ENCODE measurements at places on chromosomes 3 and 15.

DNA sequence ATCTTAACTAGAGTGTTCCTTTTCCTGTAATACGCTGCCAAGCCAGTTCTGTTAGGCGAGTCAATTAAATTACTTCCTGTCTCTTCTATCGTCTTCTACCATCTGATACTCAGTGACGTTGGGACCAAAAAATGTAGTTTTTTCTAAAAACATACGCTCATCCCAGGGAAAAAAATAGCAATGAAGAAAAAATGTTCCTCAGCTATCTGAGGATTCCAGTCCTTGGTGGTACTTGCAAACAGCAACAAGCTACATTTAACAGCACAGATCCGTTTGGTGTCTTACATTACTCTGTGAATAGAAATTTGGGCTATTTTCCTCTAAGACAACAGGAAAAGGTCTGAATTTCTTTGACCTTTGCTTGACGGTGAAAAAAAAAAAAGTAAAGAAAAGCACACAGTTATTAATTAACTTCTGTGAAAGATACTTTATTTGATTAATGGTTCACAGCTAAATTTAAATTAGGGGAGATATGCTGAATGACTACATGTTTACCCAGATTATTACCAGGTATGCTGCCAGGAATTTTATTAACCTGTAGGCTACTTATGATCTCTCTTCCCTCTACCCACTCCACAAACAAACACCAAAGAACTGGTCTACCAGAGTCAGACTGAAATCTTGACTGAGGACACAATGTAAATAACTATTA lies 254.4 kb upstream of the ZPLD1 start:
- DNase-seq = peak; percentile 6

GRCh38 chr3:120649830-120650233 lies 32.2 kb downstream of the HGD start:
- no peak for DNase-seq

GRCh38 chr3:33167716-33168336 lies 50.8 kb downstream of the SUSD5 start:
- DNase-seq = no peak

DNA sequence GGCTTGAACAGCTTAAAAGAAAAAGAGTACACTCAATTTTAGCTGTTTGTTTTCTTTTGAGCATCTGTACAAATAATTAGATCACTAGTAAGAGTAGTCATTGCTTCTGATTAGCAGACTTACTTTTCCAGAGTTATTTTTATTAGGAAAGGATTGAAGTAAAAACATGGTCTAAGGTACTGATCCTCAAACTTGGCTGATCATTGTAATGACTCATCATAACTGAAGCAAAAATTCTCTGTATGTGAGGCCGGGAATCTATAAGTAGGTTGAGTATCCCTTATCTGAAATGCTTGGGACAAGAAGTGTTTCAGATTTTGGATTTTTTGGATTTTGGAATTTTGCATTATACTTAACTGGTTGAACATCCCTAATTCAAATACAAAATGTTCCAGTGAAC lies 12.4 kb downstream of the NMD3 start:
- no peak for DNase-seq

DNA sequence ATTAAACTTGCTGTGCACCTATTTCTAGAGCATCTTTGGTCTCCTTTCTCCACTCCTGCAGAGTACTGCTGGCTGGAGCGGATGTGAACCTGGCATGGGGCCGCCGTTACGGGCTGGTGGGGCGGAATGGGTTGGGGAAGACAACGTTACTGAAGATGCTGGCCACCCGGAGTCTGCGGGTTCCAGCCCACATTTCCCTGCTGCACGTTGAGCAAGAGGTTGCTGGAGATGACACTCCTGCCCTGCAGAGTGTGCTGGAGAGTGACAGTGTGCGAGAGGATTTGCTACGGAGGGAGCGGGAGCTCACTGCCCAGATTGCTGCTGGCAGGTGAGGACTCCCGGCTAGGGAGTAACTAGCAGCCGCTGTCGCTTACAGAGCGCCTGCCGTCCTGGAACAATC lies 2.1 kb downstream of the ABCF3 start:
- no peak for DNase-seq

DNA sequence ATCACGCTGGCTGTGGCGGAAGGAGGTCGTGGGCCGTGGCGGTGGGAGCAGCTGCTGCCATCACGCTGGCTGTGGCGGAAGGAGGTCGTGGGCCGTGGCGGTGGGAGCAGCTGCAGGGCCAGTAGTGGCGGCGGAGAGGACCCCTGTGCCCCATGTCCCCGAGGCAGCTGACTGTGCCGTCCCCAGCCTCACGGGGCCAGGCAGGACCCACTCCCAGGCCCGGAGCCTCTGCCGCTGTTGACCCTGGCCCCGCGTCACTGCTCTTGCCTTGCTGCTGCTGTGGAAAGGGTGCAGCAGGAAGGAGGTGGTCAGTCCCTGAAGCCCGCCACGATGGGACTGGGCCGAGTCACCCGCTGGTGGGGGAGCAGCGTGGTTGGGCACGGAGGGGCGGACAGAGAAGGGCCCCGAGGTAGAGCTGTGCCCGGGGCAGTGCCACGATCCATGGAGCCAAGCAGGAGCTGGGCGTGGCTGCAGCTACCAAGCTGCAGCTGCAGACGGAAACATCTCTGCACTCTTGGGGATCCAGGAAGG lies 71.2 kb downstream of the GLB1 start:
- DNase-seq = no peak

DNA sequence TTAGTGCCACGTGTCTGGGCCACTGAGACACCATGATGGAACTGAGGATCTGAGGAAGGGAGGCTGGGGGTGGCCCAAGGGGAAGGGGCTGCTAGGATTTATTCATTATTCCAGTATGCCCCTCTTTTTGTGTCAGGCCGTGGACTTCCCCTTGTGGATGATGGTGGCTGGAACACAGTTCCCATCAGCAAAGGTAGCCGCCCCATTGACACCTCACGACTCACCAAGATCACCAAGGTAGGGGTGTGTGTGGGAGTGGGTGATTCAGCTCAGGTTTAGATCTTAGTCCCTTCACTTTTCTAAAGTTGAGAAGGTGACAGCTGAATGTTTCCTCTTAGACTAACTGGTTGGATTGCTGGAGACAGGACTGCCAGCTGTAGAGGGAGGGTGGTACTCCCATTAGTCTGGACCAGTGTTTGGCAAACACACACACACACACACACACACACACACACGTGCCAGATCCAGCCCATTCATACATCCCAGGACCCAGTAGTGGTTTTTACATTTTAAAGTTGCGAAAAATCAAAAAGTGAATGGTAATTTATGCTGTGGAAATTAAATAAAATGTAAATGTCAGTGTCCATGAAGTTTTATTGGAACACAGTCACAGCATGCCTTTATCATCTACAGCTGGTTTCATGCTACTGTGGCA lies 11.4 kb downstream of the EIF4G1 start:
- DNase-seq = no peak

DNA sequence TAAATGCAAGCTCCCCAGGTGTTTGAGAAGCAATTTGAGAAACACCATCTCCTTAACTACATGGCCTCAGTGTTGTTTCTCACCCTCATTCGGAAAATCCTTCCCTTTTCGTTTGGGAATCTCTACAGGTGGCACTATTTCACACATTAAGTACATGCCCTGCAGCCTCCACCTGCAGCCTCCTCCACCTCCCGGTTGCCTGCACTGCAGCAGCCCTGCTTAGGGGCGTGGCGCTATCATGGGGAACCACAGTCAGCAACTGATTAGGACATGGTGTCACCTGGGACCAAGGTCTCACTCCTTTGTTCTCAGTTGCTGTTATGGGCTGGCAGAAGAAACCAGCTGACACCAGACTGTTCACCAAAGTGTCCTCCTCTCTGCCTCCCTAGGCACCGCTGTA lies 11.7 kb upstream of the ZNF774 start:
- no peak for DNase-seq

DNA sequence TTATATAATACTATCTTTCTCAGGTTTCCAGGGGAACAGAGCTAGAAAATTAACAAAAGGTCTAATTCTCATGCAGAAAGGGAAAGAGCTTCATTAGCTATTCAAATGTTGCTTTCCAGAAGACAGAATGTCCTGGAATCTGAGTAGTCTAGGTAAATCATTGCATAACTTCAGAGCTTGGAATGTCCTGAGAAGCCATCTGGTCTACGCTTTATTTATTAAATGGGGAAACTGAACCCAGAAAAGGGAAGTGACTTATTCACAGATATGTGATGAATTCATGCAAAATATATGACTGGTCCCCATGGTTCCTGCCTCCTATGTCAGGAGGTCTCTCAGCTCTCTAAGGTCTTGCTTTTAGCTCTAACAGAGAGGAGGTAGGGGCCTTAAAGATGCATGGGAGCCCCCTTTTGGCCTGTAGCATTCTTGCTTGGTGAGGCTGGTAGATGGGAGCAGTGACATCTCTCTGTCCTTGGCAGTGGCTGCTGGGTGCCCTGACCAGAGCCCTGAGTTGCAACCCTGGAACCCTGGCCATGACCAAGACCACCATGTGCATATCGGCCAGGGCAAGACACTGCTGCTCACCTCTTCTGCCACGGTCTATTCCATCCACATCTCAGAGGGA lies 99.2 kb downstream of the CEMIP start:
- no peak for DNase-seq

DNA sequence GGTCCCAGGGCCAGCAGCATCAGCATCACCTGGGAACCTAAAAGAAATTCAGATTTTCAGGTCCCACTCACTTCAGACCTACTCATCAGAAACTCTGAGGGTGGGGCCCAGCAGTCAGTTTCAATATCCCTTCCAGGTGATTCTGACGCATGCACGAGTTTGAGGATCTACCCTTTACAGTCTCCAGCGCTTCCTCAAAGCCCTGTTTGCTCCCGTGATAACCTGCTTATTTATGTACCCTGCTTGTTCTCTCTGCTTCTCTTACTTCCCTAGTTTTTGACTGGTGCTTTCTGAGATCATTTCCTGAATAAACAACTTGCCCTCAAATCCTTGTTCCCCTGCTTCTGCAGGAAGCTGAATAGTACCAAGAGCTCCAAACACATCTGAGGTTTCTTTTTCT lies 245.3 kb downstream of the ZNF621 start:
- no peak for DNase-seq

DNA sequence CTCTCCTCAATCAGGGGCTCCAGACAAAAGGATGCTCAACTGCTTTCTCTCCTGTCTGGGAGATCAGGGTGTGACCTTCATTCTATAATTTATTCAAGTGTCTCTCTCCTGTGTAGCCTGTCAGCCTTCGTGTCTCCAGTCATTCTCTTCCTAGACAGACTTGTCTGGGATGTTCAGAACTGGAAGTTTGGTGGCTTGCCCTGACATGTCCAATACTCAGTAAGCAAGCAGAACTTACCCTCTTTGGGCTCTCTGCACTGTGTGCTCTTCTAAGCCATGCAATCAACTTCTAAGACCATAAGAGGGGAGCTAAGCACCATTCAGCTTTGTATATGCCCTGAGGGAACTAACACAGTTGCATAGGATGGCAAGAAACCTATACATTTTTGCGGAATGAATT lies 14.1 kb downstream of the ACKR2 start:
- DNase-seq = no peak

DNA sequence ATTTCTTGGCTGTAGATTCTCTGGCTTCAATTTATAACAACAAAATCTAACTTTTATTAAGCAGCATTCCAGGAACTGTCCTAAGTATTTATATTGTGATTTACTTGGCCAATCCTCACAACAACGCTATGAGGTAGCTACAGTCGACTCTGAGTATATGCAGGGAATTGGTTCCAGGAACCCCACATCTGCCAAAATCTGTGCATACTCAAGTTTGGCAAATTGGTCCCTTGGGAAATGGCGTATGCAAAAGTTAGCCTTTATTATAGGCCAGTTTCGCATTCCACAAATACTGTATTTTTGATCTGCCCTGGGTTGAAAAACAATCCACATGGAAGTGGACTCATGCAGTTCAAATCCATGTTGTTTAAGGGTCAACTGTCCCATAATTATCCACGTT lies 53.9 kb downstream of the RAP2B start:
- DNase-seq = no peak

DNA sequence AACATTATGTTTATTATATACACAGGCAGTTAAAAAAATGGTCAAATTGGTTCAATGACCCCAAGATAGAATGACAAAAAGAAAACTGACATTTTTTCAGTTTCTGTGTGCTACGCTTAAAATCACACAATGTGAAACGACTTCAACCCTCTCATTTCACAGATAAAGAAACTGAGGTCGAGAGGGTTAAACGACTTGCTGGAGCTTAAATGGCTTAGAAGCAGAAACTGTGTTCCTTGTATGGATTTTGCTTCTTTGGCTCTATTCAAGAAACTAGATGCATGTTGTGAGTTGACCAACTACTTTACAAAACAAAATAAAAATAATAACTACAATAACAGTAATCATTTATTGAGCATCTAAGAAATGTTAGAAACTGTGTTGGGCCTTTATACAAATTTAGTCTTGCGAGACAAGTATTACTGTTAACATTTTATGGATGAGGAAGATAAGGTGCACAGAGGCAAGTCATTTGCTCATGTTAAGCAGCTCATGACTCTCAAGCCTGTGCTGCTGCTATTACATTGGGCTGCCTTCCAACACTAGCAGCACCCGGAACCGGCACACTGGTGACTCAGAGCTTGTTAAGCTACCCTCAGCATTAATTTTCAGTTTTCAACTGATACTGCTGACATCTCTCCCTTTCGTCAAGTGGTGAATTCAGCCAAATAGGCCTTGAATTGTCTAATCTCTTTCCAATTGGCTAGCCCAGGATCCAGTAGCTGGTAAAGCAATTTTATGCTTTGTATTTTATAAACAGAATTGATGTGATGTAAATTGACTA lies 487.6 kb downstream of the NAALADL2 start:
- no peak for DNase-seq
